Activated T-cell treated with anti-CD3 and anti-CD28 coated beads for 24 hours (primary cell): ENCODE measurements at places on chromosomes 1 and 21.

- no peak for DNase-seq
Observed at GRCh38 chr1:169833179-169833901, 38.6 kb upstream of the METTL18 start.

DNA sequence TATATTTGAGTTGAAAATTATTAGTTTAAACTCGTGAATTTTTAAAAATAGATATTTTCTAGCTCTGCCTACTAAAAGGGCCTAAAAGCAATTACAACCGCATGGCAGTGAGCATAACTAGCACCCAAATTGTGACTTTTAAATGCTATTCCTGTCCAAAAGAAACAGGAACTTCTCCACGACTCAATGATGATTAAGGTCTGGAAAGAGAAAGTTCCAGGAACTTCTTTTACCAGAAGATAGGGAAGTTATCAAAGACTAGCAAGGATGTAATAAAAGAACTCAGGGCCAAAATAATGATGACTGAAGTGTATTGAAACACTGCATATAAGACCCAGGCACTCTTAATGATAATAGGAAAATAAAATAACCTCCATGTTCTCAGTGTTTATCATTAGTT, 313.0 kb downstream of the PLPP3 start:
- no peak for DNase-seq

GRCh38 chr1:115796897-115797296, 28.4 kb upstream of the CASQ2 start:
- no peak for DNase-seq

DNA sequence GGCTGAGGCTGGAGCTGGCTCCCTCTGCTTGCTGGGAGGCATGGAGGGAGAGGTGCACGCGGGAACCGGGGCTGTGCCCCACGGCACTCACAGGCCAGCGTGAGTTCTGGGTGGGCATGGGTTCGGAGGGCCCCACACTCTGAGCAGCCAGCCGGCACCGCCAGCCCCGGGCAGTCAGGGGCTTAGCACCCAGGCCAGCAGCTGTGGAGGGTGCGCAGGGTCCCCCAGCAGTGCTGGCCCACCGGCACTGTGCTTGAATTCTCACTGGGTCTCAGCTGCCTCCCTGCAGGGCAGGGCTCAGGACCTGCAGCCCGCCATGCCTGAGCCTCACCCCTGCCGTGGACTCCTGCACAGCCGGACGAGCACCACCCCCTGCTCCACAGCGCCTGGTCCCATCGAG, 164.9 kb upstream of the PLD5 start:
- no peak for DNase-seq
